Anterior cingulate cortex (tissue), 58 donors: ENCODE measurements at places on chromosomes 3 and 15.
A peak's percentile ranks its signal among the peaks of the same experiment; 100 is the strongest.

GRCh38 chr3:153967260-153967659, 153.9 kb upstream of the ARHGEF26 start:
- DNase-seq, result no peak

GRCh38 chr15:28021281-28022039, 77.7 kb downstream of the OCA2 start:
- DNase-seq, result peak; percentile 83

DNA sequence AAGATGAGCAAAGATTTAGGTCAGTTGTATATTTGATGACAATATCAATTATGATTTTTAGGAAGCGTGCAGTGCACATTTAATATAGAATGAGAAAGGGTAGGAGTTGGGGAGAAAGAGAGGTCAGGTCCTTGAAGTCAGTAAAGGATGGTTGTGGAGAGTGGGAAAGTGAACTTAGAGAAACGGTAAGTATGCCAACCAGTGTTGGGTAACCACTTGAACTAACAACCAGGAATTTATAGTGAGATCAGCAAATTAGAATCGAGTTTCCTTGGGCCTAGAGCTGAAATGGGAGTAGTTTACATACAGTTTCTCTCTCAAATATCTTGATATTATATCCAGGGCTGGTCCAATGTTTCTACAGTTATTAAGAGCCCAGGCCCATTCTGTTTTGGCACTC, 188.5 kb upstream of the RBMS3 start:
- no peak for DNase-seq

GRCh38 chr3:37892927-37893600, 31.4 kb downstream of the CTDSPL start:
- no peak for DNase-seq

DNA sequence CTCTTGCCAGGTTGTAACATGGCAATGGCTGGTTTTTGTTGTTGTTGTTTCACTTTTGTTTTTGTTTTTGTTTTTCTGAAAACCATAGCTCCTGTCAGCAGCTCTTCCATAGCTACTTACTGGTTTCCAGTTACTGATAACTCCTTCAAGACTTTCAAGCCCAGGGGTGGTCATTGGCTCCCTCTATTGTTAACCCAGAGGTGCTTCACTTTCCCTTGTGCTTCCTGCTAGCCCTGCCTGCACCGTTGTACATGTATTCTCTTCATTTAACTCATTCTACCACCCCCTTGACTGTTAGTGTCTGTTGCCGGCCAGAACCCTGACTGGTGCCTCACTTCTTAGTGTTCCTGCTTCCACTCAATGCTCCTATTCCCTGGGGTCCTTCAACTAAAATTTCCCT, 4.2 kb upstream of the TRAT1 start:
- DNase-seq, result no peak

DNA sequence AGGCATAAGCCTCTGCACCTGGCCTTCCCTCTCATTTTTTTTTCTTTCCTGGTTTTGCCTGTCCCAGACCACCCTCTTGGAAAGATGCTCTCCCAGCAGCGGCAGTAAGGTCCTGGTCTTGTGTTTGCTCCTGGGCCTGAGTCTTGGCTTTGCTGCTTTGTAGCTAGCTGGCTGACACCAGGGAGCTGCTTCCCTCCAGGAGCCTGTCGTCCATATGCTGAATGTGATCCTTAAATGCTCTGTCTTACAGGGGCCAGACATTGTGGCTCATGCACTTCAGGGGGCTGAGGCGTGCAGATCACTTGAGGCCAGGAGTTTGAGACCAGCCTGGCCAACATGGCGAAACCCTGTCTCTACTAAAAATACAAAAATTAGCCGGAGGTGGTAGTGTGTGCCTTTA, 17.2 kb downstream of the FLNB start:
- DNase-seq, result no peak

GRCh38 chr3:39065197-39065596, 13.4 kb downstream of the WDR48 start:
- DNase-seq, result no peak

DNA sequence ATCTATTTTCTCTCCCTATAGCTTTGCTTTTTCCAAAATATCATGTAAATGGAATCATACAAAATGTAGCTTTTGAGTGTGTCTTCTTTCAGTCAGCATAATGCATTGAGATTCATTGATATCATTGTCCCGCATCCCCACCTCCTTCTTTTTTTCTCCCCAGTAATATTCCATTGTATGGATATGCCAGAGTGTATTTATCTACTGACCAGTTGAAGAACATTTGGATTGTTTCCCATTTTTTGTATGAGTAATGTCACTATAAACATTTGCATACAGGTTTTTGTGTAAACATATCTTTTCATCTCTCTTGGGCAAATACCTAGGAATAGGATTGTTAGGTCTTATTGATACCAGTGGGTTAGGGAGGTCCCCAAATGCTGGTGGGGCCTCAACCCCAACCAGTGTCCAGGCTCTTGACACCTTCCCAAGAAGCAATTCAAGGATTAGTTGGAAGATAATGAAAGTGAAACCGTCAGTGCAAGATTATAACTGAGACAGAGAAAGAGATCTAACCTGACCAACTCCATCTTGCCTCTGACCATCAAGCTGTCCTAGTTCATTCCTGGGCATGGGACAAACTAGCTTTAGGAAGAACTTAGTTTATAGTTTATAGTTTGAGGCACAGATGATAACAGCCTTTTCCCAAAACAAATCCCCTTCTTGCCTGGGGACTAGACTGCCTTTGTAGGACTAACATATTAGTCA, 7.4 kb upstream of the SLC33A1 start:
- no peak for DNase-seq

- DNase-seq, result no peak
Measured at GRCh38 chr3:29804044-29804443, 523.2 kb downstream of the RBMS3 start.

DNA sequence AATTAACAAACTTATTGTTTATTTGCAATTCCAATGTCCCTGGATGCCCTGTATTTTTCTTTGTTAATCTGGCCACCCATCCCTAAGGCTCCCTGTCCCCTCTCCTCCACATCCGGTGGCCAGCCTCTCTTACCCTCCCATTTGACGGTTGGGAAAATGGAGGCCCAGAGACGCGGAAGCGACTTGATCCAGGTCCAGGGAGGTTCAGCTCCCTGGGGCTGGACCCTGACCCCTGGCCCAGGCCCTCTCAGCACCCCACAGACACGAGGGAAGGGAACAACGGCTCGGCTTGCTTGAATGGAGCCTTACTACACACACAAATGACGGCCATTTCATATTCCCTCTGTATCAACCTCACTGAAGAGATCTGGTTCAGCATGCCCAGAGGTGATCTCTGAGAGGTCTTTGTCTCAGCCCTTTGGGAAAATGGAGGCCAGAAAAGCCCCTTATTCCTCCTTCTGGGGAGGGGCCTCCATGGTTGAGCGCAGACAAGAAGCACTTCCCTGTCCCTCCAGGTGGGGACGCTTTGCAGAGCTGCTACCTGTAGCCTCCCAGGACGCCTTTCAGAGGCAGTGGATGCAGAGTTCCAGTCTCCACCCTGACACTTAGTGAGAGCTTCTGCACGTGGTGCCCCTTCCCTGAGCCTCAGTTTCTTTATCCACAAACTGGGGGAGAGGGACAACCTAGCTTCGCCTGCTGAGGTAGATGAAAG, 82.1 kb downstream of the ATP2B2 start:
- DNase-seq, result no peak

DNA sequence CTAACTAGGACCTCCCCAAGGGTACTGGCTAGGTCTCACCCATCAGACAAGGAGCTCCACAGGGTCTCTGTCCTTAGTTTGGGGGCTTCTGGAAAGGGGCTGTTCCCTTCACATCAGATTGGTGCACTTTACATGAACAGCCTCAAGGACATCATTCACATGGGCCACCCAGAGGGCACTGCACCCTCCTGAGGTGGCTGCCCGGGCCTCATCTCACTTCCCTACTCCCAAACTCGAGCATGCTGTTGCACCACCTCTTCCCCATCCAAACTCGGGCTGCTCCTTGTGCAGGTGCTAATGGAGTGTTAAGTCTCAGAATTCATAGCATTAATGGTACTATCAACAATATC, 48.1 kb downstream of the RAB11A start:
- DNase-seq, result no peak

GRCh38 chr3:95311272-95311671, 1248.4 kb downstream of the NSUN3 start:
- no peak for DNase-seq

DNA sequence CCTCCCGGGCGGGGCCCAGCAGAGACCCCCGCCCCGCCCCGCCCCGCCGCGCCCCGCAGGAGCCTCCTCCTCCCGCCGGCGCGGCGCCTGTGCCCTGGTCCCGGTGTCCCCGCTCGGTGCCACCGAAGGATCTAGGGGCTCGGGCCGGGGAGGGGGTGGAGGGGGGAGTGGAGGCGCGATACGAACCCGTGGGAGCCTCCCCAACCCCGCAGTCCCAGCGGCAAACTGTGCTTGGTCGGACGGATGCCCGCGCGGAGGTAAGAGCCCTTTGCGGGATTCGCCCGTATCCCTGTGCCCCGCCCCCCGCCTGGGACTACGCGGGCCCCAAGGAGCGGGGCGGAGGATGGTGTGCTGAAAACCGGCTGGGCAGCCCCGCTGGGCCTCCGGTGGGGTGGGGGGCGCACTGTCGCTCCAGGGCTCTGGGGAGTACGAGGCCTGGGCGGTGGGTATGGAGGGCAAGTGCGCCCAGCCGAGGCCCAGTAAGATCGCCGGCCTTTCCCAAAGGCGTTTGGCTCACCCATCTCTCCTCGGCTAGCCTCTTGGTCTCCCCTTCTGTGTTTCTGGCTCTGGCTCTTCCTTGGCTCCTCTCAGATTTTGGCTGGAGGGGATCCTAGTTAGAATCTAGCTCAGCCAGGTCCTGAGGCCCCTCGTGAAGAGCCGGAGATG, 65.6 kb upstream of the POLG start:
- DNase-seq, result no peak

DNA sequence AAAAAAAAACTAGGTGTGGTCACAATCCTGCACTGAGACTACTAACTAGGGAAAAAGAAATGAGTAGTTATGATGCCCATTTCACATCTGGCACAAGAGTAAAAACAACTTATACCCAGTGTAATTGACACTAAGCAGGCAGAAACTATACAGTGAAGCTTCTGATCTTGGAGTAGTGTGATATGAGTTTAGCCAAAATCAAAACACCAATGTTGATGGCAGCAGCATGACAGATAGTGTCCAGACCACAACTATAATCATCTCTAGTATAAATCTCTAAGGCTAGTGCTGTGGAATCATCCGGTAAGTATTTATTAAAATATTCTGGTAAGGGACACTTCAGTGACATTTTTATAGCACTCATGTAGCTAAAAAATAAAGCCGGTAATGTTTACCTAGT, 108.5 kb upstream of the EPHA6 start:
- DNase-seq, result no peak
